ENCODE measurements at places on chromosomes 2 and 18.

- no peak for DNase-seq
Measured at GRCh38 chr2:127158614-127159290, 51.8 kb upstream of the BIN1 start.

GRCh38 chr2:128237081-128237534 lies 81.6 kb downstream of the HS6ST1 start:
- no peak for DNase-seq

DNA sequence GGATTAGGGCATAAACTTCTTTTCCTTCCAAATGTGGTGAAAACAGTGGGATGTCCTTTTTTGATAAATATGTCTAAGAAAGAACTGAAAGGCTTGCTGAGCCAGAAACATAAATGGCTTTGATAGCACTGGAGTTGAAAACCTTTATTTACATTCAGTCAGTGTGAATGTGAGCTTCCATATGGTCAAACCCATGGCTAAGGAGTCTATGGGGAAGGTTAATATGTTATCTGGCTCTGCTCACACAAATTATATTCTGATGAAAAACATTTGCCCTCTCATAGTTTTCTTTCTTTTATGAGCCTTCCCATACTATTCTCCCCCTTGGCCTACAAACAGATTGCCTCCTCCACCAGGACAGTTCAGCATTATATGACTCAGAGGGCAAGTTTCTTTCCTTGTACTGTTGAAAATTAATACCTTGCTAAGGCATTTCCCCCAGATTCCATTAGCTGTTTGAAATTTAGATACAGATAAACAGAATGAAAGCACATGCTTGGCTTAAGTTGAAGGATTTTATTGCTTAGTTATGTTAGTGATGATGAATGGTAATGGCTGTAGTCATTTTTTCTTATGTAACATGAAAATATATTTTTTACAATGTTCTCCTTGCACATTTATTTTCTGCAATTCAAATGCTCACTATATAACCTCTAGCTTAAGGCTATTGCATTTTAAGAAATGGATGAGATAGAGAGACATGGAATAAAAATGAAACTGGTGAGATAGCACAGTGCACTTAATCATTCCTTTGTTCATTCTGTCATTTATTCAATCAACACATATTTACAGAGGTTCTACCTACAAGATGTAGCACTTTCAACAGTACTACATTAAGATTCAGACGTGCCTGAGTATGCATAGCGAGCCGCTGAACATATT lies 544.1 kb downstream of the LRRTM4 start:
- no peak for DNase-seq

- DNase-seq = no peak
Measured at GRCh38 chr2:44801841-44802776, 139.4 kb upstream of the SIX3 start.

DNA sequence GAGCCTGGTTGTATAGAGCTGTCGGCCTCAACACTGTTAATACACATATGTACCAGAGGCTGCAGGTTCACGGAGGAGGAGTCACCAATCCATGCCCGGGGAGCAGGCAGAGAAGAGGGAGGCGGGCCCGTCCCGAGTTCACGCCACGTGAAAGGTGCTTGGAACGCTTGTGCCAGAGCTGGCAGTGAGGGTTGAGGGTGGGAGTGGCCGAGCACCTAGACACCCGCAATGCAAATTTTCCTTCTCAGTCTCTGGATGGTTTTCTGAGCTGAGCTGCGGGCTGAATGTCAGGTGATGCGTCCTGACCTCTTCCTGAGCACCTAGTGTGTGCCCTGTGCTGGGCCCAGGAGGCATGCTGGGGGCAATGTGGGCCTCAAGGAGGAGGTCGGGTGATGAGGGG lies 52.2 kb downstream of the ODC1 start:
- DNase-seq = no peak

DNA sequence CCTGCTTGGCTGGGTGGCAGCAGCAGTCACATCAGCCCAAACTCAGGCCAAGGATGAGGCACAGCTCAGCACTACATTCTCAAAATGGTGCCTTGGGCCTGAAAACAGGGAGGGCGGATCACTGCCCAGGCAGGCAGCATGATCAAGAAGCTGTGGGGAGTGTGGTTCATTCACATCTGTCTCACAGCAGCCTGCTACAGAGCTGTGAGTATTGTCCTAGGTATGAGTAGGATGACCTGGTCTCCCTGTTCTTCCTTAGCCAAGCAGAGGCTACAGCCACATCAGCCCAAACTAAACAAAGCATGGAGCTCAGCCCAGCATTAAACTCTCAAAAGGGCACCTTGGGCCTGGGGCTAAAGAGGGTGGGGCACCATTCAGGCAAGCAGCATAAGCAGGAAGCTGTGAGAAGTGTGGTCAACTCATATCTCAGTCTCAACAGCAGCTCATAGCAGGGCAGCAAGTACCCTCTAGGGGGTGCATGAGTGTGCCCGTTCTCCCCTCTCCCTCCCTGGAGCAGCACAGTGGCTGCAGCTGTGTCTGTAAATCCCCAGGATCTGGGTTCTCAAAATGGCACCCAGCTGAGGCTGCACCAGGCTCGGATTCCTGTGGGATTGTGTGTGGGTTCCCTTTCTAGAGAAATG lies 139.6 kb downstream of the TRABD2A start:
- DNase-seq = no peak

DNA sequence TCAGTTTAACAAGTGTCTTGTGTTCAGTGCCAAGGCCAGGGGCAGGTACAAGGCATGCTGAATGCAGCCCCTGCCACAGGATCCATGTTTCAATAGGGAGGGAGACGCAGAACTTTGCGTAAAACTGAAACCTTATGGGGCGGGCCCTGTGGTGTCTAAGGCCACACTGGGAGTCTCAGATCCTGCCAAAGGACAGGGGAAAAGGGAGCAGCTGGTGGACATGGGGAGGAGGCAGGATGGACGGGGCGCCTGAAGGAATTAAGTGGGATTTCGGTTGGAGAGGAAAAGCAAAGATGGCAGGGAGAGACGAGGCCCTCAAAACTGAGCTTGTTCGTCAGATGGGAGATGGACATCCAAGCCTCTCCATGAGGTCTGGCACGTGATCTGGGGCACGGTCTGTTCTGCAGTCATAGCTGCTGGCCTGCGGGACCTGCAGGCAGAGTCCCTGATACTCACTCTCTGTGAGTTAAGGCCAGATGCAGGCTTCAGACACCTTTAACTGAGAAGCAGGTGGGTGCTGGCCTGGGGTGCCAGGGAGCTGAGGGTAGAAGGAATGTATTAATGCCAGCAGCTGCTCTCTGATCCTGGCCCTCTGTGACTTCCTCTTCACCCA lies 48.8 kb downstream of the TCF7L1 start:
- no peak for DNase-seq

- DNase-seq = no peak
Measured at GRCh38 chr2:236179236-236180075, 11.3 kb upstream of the GBX2 start.

- DNase-seq = no peak
Measured at GRCh38 chr2:101168706-101169105, 17.5 kb upstream of the TBC1D8 start.

- DNase-seq = no peak
Measured at GRCh38 chr18:70368903-70369302, 80.1 kb downstream of the SOCS6 start.

DNA sequence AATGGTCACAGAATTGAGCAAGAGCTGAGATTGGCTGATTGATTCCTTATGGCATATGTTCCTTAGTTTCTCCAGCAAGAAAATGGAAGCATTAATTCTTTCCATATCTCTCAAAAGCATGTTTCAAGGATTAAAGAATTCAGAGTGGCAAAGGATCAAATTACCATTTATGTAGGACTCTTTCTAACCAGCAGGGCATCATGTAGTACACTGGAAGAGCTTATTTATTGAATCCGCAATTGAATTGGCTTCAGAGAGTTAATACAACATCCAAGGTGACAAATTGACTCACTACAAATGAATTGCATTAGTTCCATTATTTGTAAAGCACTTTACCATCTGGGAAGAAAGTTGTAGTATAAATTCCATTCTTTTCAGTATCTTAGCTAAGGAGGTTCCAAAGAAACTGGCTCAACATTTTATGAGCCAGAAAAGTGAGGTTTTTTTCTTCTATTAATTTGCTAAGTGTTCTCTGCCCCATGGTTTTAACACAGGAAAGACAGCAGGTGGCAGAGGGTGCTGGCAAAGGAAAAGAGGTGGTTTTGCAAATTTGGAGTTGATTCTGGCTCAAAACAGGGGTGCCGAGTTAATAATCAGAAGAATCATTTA lies 409.9 kb downstream of the MTX2 start:
- no peak for DNase-seq

GRCh38 chr2:44778221-44778654 lies 163.3 kb upstream of the SIX3 start:
- no peak for DNase-seq

DNA sequence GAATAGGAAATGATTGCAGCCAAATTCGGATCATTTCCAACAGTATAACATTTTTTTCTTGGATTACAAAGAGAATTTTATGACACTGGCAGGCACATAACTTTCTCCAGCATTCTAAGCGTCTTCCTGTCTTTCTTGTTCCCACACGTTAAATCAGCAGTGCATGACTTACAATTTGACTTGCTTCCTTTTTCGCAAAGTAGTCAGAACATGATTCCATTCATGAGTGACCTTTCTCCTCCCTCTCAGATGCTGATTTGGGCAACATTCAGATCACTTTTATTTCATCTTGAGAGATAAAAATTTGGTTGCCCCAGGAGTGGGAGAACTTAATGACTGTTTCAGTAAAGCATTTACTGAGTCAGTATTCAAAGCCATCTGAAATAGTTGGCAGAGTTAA lies 858.7 kb upstream of the ACVR2A start:
- no peak for DNase-seq
